Activated CD4-positive, CD25-positive, alpha-beta regulatory T cell treated with anti-CD3 and anti-CD28 coated beads, Interleukin-2, amount 50 U/mL, for 16 hours (primary cell): ENCODE measurements at places on chromosomes 13 and 19.

GRCh38 chr19:18972301-18972811 is 31.3 kb upstream of the HOMER3 start:
- no peak for DNase-seq

DNA sequence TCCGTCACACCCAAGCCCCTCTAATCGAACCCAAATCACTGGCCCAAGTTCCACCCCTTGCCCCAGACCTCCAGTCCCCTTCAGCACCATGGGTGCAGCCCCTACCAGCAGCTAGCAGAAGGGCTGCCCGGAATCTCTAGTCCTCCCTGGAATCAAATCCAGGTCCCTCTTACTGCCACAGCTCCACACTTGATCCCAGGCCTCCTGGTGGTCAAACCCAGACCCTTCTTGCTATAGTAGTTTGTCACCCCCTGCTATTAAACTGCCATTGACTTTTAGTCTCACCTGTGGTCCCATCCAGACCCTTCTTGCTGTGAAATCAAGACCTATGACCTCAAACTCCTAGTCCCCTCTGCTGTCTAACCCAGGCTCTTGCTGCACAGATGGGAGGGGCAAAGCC is 8.7 kb downstream of the HIPK4 start:
- DNase-seq: no peak

DNA sequence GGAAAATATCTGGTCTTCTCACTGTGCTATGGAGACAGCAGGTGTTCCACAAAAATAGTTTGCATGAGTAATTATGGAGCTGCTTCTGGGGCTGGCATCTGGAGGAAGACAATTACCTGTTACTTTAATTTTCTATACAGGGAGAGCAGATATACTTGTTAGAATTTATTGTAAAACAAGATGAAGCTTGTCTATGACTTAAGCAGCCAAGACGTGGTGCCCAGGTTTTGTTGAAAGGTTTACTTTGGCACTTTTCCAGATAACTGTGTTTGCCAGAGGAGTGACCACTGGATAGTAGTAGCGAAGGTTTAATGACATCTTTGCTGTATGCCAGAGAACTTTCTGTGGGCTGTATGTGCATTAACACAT is 134.5 kb upstream of the KL start:
- no peak for DNase-seq

- DNase-seq: no peak
Measured at GRCh38 chr19:48750351-48750750, 2.1 kb downstream of the FUT1 start.

GRCh38 chr19:56692206-56692895 is 20.8 kb upstream of the ZNF835 start:
- no peak for DNase-seq

- DNase-seq: peak; percentile 79
Measured at GRCh38 chr19:1269478-1270212, 513 bp downstream of the CIRBP start.

DNA sequence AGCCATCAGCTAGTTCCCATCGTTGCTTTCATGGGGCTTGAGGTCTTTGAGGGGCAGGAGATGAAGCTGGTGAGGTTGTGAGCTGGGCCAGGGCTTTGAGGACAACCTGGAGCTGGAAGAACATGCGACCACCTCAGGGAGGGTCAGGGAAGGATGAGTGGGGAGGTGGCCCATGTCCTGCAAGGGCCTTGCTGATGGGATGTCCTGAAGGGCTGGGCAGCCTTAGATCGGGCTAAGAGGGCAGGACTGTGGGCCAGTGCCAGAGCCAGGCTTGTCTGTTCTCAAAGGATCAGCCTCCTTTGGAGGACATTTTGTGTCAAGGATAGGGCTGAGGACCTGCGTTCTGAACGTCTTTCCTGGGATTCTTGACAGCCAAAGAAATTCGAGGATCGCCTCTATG is 10.5 kb downstream of the CYTH2 start:
- no peak for DNase-seq

- DNase-seq: no peak
Measured at GRCh38 chr13:109333893-109334651, 452.3 kb downstream of the IRS2 start.

DNA sequence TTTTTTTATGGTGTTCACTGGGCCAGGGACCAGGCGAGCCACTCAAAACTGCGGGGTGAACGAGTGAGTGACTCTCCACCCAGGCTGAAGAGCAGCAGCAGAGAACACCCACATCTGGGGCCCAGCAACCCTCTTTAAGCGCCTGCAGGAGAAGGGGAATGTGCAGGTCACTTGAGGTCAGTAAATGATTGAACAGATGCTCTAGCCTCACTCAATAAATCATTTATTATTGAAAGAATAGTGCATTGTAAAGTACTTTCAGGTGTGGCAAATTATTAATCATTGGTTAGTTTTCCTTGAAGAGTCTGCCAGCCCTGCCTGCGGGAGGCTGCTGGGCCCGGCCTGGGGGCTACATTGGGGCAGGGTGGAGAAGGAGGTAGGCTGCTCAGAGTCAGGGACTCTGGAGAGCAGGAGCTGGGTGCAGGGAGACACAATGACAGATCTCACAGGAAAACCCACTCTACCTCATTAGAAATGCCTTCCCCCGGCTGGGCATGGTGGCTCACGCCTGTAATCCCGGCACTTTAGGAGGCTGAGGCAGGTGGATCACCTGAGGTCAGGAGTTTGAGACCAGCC is 42.5 kb downstream of the ABCC4 start:
- no peak for DNase-seq

DNA sequence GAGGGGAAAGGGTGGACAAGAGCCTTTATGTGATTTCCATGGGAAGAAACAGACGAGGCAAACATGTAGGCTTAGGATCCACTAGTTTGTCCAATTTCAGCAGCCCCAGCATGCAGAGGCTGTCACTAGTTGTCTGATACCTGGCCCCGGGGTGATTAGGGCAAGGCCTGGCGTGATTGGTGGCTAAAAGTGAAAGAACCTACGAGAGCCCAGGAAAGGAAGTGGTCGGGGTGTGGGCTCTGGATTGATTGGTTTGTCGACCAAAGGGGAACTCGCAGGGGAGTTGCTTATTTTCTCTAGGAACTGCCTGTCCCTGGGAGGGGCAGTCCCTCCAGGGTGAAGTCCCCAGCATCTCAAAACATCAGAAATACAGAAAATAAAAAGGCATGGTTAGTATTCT is 64.2 kb upstream of the UQCRFS1 start:
- peak; percentile 9 for DNase-seq

DNA sequence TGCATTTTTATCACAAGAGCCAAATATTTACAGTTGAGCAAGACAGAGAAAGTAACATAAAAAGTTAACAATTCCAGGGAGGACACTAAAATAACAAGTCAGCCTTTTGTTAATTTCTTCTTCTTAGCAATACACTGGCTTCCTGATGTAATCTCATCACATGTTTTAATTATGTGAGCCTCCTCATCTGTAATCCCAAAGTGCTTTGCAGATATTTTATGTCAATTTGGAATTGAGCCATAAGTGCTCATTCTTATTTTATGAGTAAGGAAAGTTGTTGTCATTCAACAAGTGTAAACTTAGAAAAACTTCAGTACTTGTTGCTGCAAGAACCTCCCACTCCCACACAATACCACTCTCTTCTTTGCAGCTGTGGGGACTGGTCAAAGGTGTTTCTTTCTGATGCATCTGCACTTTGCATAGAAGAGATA is 223.6 kb downstream of the GPC6 start:
- no peak for DNase-seq

GRCh38 chr13:76852986-76853385 is 33.2 kb downstream of the KCTD12 start:
- DNase-seq: no peak

- no peak for DNase-seq
Measured at GRCh38 chr13:73835138-73835721, 299.0 kb downstream of the KLF12 start.

GRCh38 chr13:74026753-74027152 is 107.5 kb downstream of the KLF12 start:
- DNase-seq: peak; percentile 45

DNA sequence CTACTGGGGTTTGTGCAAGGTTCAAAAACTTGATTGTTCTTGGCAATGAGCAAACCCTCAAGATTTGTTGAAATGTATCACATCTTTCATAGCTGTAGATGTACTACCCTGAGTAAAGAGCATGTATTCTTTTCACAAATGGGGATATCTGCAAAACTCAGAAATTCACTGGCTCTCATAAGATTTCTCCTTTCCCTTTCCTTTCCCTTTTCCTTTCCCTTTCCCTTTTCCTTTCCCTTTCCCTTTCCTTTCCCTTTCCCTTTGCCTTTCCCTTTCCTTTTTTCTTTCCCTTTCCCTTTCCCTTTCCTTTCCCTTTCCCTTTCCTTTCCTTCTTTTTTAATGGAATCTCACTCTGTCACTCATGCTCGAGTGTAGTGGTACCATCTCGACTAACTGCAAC is 69.1 kb downstream of the FNDC3A start:
- DNase-seq: no peak

GRCh38 chr13:31765138-31765785 is 25.9 kb downstream of the RXFP2 start:
- no peak for DNase-seq

DNA sequence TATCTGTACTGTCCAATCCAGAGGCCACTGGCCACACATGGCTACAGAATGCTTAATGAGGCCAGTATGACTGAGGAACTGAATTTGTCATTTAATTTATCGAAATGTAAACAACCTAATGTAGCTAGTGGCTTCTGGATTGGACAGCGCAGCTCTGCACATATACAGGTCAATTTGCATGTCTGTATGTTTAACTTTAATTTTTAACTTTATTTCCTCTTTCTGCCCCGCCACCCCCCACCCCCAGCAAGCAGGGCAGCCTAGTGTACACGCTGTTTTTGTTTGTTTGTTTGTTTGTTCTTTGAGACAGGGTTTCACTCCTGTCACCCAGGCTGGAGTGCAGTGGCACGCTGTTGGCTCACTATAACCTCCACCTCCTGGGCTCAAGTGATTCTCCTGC is 15.5 kb downstream of the ZSWIM9 start:
- no peak for DNase-seq

DNA sequence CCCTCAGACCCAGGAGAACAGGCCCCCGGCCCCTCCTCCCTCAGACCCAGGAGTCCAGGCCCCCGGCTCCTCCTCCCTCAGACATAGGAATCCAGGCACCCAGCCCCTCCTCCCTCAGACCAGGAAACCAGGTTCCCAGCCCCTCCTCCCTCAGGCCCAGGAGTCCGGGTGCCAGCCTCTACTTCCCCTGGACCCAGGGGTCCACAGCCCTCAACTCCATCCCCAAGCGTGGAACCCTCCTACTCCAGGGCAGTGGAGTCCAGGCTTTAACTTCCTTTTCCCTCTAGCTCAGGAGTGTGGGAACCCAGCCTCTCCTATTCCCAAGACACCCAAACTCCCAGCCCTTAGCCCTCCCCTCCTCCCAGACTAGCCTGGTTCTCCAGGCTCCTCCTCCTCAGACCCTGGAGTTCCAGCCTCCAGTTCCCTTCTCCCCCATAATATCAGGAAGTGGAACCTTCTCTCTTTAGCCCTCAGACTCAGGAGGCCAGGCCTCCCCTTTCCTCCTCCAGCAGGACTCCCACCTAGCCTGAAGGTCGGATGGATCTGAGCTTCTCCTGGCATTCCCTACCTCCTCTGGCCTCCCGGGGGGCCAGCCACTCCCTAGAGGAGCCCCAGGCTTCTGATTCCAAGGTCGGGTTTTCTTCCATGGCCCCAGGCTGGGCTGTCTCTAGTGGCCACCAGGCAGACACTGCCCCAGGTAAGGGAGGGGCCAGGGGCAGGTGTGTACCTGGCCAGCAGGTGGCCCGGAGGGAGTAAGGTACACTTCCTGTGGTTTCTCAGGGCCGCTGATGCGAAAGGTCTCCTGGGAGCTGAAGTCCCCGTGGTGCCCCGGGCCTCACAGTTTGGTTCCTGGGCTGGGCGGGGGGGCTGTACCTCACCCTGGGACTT is at the start of gene TMC4:
TMC4 (minus strand) TSS at position 690 of the 888 bp plus-strand sequence; CDS start at position 647, 43 bp downstream.
- no peak for DNase-seq

- no peak for DNase-seq
Measured at GRCh38 chr13:93687261-93687660, 460.7 kb downstream of the GPC6 start.

GRCh38 chr19:29303069-29303718 is 90.2 kb upstream of the UQCRFS1 start:
- no peak for DNase-seq

GRCh38 chr19:10043286-10043927 is 30.1 kb downstream of the RDH8 start:
- DNase-seq: no peak

GRCh38 chr13:101289764-101290163 is 126.5 kb downstream of the NALCN start:
- no peak for DNase-seq

DNA sequence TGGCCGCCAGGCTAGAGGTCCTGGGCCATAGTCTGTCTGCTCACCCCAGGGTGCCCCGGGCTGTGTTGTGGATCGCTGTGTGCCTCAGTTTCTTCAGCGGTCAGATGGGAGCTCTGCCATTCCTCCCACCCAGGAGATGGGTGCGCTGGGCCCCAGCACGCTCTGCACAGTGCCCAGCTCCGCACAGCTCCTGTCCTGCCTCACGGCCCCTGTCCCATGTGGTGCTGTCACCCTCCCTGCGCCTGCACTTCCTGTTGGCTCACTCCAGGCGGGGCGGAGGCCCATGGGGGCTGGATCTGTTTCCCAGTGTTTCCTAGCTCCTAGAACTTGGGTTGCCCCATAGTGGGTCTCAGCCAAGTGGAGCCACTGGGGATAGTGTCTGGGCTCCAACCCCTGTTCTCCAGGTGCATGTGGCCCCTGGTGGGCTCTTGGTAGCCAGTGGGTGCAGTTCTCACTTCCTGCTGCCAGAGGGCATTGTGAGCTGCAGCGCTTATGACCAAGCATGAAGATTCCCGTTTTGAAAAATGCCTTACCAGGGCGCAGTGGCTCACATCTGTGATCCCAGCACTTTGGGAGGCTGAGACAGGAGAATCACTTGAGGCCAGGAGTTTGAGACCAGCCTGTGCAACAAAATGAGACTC is 69.8 kb downstream of the KDM4B start:
- DNase-seq: no peak

DNA sequence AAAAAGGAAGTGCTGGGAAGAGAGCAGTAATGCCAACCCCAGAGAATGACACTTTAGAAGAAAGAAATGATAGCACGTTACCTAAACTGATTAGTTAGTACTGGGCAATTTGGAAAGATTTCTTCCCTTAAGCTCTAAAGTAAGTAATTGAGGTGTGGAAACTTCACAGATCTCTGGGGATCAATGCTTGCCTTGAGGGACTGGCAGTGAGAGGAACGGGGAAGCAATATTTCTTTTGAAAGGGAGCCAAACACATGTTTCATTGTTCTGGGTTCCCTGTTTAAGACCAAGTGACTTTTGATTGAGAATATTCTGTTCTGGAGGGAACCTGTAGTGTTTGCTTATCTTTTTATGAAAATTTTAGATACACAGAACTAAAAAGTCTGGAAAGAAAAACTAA is 190.5 kb downstream of the NDFIP2 start:
- no peak for DNase-seq

GRCh38 chr19:6412447-6413091 is 12.0 kb downstream of the KHSRP start:
- no peak for DNase-seq

- DNase-seq: no peak
Measured at GRCh38 chr13:27919659-27919933, 204 bp upstream of the PDX1 start.

GRCh38 chr19:55526216-55527196 is 10.4 kb downstream of the SBK2 start:
- no peak for DNase-seq
